ENCODE measurements at places on chromosomes 11 and 22.
A peak's percentile ranks its signal among the peaks of the same experiment; 100 is the strongest.

GRCh38 chr22:29563652-29564460 is 10.3 kb upstream of the THOC5 start:
- DNase-seq: no peak

GRCh38 chr22:30694171-30694639 is 469 bp upstream of the OSBP2 start:
- peak; percentile 69 for DNase-seq

GRCh38 chr11:128420265-128420664 is 167.1 kb downstream of the ETS1 start:
- DNase-seq: no peak

DNA sequence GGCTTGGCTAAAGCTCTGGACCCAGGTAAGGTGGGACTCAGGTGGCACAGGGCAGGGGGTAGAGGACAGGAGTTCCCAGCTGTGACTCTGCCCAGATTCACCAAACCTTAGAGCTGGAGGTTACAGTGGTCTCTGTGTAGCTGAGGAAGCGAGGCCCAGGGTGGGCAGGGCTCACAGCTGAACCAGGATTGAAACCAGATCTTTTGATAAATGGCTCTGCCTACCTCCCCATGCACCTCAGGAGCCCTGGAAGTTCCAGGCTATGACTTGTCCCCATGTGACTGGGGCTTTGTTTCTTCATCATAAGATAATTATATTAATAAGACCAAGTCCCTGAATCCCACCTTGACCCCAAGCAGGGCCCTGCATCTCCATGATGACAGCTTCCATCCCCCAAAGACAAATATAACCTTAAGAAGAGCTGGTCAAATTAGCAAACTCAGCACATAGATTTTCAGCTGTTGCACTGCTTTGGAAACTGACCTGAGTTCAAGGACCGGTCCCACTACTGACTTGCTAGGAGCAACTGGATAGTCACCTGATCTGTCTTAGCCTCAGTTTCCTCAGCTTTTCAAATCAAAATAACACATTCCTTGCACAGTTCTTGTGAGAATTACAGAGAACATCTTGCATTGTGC is 21.3 kb upstream of the TSKU start:
- DNase-seq: no peak

DNA sequence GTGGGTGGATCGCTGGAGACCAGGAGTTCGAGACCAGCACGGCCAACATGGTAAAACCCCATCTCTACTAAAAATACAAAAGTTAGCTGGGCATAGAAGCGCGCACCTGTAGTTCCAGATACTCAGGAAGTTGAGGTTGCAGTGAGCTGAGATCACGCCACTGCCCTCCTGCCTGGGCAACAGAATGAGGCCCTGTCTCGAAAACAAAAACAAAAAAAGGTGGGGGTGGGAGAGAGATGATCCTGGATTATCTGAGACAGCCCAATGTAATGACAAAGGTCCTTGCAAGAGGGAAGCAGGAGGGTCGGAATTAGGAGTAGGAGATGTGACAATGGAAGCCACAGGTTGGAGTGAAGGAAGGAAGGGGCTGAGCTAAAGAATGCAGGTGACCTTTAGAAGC is 87.6 kb upstream of the APOA1 start:
- no peak for DNase-seq

DNA sequence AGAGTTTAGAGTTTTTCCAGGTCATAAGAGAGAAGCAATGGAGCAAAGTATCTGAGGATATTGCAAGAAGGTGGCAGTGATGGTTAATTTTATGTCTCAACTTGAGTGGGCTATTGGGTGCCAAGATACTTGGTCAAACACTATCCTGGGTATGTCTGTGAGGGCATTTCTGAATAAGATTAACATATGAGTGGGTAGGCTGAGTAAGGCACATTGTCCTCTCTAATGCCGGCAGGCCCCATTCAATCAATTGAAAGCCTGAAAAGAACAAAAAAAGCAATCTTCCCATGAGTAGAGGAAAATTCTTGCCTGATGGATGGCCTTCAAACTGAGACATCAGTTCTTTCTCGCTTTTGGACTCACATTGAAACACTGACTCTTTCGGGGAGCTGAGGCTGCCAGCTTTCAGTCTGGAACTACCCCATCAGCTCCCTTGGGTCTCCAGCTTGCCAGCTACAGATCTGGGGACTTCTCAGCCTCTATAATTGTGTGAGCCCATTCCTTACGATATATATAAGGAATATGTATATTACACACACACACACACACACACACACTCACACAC is 228.8 kb downstream of the BUD13 start:
- DNase-seq: no peak

DNA sequence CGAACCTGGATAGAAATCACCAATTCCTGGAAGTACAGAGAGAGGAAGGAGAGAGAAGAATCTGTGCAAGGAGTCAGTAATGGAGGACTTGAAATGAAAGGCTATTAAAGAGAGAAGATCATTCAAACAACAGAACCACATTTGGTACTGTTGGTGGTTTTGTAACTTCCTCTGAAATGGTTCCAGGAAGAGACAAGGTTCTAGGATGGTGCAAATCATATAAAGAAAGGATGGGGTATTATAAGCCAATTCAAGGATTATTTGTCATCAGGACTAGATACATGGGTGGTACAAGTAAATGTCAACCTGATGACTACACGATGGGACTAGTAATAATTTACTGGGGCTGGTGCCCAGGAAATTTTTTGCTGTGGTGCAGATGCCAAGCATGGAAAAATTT is 28.9 kb upstream of the TMA7B start:
- no peak for DNase-seq

DNA sequence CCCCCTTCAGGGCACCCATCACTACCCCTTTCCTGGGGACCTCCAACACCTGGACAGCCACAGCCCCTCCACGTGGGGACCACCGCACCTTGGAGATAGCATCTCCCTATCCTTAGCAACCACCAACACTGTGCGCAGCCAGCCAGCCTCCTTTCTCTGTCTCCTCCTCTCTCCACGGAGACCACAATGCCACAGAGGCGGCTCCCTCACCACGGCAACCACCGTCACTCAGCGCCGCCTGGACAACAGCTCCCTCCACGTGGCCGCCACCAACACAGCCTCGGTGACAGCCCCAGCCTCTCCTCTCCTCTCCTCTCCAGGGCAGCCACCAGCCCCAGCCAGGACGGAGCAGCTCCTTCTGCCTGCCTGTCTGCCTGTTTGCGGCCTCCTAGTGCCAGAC is 10.5 kb downstream of the ELFN2 start:
- DNase-seq: no peak

DNA sequence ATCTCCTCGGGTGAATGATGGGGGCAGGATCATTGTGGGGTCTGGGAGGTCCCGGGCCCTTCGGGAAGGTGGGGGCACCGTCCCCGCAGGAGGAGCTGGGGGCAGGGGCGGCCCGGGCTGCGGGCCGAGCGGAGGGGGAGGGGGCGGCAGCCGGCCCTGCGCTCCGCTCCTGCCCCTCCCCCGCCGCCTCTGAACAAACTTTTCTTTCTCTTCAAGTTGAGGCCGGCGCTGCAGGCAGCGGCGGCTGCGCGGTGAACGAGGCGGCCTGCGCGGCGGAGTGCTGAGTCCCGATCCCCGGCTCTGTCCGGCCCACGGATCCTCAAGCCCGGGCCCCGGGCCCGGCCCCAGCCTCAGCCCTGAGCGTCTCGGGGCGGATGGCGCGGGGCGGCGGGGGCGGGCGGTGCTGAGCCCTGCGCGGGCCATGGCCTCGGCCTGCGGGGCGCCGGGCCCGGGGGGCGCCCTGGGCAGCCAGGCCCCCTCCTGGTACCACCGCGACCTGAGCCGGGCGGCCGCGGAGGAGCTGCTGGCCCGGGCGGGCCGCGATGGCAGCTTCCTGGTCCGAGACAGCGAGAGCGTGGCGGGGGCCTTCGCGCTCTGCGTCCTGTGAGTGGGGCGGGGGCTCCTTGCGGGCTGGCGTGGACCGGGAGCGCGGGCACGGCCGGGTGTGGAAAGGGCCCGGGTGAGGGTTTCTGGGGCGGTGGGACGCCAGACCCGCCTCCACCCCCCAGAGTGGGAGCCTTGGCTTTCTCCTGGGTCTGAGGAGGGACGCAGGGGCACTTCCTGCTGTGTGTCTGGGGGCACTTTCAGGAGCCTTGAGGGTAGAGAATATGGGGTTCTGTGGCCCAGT is at the start of gene INPPL1:
INPPL1 (plus strand) TSS at position 204 of the 847 bp plus-strand sequence; CDS start at position 422, 218 bp downstream.
- DNase-seq: no peak

DNA sequence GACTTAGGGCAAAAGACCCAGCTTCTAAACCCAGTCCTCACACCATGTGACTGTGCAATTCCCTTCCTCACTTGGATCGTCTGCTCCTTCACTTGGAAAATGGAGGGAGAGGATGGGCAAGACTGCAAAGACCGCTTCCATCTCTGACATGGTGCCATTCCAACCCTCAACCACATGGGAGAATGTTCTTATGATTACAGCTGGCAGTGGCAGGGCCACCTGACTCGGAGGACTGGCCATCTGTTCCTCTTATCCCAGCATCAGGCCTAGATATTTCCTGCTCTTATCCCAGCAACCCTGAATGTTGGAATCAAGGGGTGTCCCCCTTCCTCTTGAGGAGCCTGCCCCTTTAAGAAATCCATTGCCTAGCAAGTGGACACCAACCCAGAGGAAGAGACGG is 15.4 kb downstream of the DSCAML1 start:
- no peak for DNase-seq

GRCh38 chr11:15882876-15883454 is 473.4 kb downstream of the SOX6 start:
- DNase-seq: no peak

DNA sequence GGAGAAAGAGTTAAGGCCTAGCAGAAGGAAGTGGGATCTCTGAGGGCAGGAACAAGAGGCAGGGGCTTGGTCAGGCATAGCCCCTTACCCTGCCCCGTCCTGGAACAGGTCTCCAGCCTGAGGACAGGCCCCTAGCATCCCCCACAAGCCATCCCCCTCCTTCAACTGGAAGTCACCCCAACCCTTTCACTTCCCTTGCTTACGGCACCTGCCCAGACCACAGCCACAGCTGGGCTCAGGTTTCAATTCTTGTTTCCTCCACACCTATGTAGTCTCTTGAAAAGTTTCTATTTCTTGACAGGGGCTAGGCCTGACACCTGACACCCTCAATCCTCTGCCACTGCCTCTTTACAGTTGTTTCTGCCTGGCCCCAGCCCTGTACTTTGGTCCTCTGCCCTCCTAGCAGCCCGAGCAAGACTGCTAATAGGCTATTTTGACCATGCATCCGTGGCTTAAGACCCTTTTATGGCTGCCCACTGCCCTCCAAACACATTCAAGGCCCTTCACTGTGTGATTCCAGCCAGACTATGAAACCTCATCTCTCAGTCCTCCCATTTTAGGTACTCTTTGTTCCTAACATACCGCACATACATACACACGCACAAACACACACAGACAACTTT is 10.9 kb upstream of the FCHSD2 start:
- no peak for DNase-seq

DNA sequence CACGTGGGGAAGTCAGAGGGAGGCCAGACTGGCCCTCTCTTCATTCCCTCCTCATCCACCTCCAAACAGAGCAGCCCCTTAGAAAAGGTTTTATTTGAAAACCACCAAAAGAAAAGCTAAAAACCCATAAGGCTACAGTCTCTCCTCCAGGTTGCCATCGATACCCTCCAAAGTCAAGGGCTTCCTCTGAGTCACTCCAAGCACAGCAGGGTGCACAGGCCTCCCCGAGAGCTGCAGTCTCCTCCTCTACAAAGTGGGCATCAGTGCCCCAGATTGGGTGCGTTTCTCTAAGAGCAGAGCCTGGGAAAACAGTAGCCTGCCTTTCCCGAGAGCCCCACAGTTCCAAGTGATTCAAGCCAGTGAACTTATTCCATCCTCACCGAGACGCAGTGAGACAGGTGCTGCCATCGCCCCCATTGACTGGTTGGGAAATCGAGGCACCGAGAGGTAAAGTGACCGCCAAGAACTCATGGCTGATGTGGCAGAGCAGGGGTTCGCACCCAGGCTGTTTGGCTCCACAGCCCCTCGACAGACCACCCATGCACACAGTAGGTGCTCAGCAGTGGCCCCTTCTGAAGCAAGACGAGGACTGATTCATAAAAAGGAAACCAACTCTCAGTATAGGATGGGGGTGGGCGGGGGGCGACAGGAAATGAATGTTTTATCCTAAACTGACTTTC is 91.7 kb upstream of the SHISAL1 start:
- peak; percentile 38 for DNase-seq

GRCh38 chr22:19180740-19181410 is 2.3 kb upstream of the SLC25A1 start:
- no peak for DNase-seq

GRCh38 chr22:25791556-25791955 is 49.6 kb downstream of the MYO18B start:
- DNase-seq: no peak

- peak; percentile 73 for DNase-seq
Observed at GRCh38 chr11:95149651-95150364, 60.2 kb downstream of the ENDOD1 start.

GRCh38 chr11:47179655-47179991 is 2.9 kb upstream of the ARFGAP2 start:
- no peak for DNase-seq

DNA sequence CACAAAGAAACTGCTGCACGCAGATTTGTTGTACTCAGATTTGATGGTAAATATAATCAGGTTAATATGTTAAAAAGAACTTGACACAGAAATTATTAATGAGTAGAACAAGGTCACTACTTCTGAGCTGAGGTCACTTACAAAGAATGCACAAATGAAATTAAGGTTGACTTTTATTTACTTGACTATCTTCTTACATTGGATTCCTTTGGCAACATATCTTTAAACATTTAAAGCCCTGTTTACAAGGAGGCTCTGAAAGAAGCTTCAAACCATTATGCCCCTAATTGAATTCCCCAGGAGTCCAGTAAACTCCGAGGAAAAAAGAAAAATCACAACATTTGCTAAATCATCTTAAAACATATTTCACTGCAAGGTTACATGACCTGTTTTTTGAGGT is 245.5 kb downstream of the SOX6 start:
- DNase-seq: no peak

- DNase-seq: no peak
Observed at GRCh38 chr11:76768088-76768908, 14.9 kb upstream of the TSKU start.

- DNase-seq: no peak
Observed at GRCh38 chr11:102446606-102447005, 6.0 kb downstream of the TMEM123 start.

DNA sequence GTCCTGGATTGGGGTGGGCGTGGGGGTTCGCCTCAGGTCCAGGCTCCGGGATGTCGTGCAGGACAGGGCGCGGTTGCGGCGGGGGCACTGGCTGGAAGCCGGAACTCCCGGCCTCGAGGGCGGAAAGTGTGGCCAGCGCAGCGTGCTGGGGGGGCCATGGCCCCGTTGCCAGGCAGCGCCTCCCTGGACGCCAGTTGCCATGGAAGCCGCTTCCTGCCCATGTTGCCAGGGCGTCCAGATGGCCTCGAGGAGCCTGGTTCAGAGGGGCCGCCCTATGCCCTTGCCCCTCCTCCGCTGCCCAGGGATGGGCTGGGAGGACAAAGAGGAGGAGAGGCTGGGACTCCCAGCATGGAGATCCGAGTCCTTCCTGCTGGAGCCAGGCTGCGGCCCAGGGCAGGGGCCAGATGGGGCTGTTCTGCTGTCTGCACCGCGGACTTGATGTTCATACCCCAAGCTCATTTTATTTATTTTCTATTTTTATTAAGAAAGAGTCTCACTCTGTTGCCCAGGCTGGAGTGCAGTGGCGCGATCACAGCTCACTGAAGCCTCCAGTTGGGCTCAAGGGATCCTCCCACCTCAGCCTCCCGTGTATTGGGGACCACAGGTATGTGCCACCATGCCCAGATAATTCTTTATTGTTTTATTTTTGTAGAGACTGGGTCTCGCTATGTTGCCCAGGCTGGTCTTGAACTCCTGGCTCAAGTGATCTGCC is 4.6 kb upstream of the CCDC188 start:
- DNase-seq: no peak

- no peak for DNase-seq
Observed at GRCh38 chr11:73852049-73852448, 24.6 kb downstream of the COA4 start.

Data from RWPE2 (cell line).